Right ventricle myocardium inferior (tissue), 1 donor: ENCODE measurements at places on chromosomes 1 and 21. TPM values are rescaled to one million over a fixed set of nuclear protein-coding genes. Genes with fewer than 3 reads are reported as not detected.

Gene STX12
- total RNA-seq: 24.4 TPM

GRCh38 chr1:93784538-93784937, 94.5 kb downstream of the DNTTIP2 start:
- DNase-seq: no peak

- DNase-seq: no peak
These were observed 45.1 kb downstream of the TMEM53 start for GRCh38 chr1:44628962-44629756.

- DNase-seq: no peak
These were observed 14.4 kb downstream of the SARS1 start for GRCh38 chr1:109228167-109228566.

- no peak for DNase-seq
These were observed 62.6 kb upstream of the RPL11 start for GRCh38 chr1:23628951-23629387.

Gene GUCA2B
- total RNA-seq: not detected

Gene LIPI
- total RNA-seq: not detected

DNA sequence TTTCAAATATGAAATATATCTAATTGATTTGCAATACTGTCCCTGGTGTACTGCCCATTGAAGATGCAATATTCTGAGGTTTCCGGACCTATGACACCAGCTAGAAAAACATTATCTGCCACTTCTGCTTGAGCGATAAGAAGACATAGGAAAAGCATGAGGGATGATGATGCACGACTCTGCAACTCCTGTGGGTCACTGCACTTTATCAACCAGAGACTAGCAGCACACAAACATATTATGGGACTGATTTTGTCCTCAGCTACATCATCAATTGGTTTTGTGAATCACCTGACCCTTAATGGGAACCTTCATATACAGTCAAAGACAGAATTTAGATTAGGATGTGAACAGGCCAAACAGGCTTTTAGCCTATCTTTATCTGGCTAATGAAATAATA, 13.8 kb upstream of the KCNA3 start:
- DNase-seq: no peak
